Smooth muscle cell of trachea (primary cell): ENCODE measurements at places on chromosomes 2 and 18. TPM values are rescaled to one million over a fixed set of nuclear protein-coding genes. Genes with fewer than 3 reads are reported as not detected.

The ABHD1 gene
- total RNA-seq = under 0.01 and 0.15 TPM in 2 replicates

The PRSS56 gene
- not detected in 2 replicates for total RNA-seq

The GPR17 gene
- not detected in 2 replicates for total RNA-seq

The HOXD3 gene
- 0.29 TPM in 1 of 2 replicates, not detected in the other for total RNA-seq

The CMPK2 gene
- 0.50 and 0.58 TPM in 2 replicates for total RNA-seq

The COQ10B gene
- 37.9 and 42.3 TPM in 2 replicates for total RNA-seq
